ENCODE measurements at places on chromosomes 11 and 22.

GRCh38 chr22:28402539-28402938, 277.1 kb downstream of the TTC28 start:
- no peak for DNase-seq

DNA sequence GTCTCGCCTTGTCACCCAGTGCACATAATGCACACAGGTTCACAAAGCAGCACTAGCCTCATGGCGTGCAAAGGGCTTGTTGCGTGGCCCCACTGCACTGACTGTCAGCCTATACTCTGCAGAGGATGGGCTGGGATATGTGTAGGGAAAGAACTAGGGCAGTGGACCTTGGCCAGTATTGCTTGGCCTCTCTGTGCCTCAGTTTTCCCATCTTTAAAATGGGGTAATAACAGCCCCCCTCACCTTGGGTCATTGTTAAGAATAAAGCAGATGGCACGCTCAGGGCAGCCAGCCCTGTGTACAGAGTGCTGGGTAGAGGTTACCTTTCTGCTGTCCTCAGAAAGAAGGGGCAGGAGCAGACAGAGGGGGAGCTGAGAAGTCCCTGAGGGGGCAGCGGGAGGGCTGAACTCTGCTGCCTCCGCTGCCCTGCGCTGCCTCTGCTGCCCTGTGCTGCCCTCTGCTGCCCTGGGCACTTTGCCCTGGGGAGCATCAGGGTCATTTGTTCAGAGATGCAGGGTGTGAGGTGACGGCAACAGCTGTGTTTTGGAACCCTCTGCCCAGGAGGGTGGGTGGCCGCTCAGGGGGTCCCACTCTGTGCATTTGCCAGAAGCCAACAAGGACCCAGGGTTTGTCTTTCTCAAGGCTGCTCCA, 71.2 kb downstream of the CACNA1I start:
- no peak for DNase-seq

DNA sequence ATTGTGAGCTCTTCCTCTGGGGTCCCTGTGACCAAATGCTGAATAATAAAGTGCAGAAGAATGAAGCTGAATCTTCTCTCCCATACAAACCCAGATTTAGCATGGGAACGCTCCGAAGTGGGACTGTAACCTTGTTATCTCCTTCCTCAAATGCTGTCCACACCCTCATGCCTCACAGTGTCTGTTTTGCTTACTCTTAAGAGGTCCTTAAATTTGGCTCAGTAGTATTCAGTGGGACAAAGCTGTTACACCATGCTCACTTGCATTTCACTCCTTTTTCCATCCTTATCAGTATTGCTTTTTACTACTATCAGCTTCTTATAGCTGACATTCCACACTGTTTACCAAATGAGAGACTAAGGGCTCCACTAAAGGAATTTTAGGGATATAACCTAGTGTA, 13.8 kb upstream of the AMOTL1 start:
- no peak for DNase-seq

DNA sequence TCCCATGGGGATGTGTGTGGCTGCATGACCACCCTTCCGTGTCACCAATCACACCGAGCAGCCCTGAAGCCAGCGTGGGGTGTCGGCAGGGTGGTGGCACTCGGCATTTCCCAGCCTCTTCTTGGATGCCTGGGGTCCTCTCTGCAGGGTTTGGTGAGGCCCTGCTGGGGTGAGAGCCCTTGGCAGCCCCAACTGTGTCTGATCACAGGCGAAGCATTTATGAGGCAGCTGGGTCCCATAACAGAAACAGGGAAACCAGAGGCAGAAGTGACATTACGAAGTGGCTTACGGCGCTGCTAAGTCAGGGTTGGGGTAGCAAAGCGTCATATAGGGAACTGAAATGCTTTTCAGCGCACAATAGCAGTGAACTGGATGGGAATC, 92.3 kb upstream of the SEPTIN5 start:
- DNase-seq = no peak

DNA sequence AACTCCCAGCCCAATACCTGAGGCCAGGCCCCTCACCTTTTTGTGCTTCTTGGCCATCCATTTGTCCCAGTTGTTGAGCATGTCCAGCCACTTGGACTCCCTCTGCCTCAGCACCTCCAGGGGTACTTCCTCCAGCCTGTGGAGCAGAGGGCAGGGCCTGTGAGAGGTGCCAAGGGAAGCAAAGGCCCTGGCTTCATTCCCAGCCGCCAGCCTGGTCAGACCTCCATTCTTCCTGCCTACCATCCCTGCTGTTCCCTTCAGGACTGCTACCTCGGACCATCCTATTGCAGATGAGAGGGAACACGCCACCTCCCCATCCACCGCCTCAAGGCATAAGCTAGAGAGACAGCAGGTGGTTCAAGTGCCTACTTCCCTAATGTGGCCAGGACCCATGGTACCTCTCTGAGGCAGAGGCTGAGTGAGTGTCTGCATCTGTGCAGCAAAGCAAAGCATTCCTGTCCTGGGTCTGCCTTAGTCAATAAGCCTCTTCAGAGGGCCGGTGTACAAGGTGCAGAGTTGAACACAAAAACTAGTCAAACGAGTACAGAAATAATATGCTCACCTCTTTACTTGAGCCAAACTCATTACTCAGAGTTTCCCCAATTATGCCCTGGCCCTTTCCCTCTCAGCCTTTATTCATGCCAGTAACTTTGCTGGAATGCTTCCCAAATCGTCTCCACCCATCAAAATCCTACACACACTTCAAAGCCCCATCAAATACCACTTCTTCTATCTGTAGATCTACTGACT, 15.4 kb upstream of the CASTOR1 start:
- DNase-seq = no peak

DNA sequence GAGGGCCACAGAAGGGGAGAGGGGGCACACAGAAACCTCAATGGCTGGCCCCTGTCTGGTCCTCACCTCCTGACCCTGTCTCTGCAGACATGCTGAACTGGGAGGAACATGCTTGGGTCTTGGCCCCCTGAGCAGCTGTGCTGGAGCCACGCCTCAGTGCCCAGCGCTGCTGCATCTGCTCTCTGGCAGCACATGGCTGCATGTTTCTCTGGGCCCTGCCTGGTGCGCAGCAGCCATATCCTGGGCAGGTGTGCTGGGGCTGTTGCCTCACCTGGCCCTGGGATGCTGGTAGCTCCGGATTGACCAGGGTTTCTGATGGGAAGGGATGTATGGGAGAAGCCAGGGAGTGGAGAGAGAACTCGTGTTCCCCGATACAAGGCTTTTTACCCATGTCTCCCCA, 248.0 kb downstream of the ST3GAL4 start:
- DNase-seq = no peak

DNA sequence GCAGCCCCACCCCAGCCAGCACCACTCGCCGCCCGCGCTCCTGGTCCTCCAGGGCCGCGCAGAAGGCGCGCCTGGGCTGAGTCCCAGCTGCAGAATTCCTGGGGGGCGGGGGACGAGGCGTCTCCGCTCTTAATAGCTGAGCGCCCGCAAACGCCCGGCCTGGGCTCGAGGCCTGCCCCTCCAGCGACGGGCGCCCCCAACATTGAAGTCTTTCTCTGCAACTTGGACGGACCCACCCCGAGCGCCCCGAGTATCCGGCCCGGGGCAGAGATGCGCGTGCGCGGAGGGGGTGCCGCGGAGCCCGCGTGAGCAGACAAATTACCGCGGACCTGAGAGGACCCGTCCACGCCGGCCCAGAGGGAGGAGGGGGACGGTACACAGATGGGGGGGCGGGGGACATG, 6.7 kb upstream of the SYT7 start:
- DNase-seq = no peak

DNA sequence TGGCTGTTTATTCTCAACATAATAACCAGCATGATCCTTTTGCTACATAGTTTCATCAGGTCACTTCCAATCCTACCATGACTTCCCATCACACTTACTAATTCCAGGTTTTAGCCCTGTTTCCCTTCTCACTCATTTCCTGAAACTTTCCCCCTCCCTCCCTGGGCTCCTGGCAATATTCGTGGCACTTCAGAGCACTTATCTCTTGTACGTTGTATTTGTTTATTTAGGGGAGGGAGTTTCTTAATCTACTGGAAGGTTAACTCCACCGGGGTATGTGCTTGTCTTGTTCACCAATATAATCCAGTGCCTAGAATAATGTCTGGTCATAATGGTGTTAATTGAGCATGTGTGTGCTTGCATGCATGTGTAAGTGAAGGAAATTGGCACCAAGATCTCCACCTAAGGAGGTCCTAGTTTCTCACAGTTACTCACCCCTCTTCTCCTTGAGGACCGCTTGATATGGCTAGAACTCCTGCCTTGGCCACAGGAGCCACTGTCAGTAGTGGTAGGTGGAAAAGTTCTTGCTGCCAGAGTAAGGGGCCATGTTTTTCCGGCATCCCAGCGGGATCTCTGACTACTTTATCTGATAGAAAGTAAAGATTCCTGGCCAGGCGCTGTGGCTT, 11.7 kb downstream of the EIF3L start:
- DNase-seq = no peak

- DNase-seq = no peak
Observed at GRCh38 chr11:18365741-18366140, 28.6 kb upstream of the LDHA start.

DNA sequence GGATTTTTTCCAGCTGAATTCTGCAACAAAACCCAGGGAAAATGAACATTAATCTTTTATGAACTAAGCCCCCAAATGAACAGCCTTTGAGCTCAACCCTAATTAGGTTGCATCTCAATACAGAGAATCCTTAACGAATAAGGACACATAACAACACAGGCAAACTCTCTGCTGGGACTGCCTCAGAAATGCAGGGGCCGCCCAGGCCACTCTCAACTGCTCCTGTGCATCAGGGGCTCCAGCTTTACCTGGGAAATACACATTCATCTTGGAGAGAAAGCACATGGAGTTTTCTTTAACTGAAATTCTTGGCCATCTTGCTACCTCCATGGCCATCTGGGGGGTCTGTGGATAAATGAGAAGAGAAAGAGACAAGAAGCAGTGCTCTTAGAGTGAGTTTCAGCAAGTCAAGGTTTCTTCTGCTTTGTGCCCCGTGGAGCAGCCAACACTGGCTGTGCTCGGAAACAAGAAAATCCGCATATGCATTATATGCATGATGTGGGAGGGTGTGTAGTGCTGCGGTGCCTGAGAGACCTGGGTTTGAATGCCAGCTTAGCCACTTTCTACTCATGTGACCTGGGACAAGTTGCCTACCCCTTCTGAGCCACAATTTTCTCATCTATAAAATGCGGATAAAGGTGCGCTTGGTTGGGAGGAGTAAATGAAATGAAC, 81.9 kb upstream of the RCN1 start:
- no peak for DNase-seq

DNA sequence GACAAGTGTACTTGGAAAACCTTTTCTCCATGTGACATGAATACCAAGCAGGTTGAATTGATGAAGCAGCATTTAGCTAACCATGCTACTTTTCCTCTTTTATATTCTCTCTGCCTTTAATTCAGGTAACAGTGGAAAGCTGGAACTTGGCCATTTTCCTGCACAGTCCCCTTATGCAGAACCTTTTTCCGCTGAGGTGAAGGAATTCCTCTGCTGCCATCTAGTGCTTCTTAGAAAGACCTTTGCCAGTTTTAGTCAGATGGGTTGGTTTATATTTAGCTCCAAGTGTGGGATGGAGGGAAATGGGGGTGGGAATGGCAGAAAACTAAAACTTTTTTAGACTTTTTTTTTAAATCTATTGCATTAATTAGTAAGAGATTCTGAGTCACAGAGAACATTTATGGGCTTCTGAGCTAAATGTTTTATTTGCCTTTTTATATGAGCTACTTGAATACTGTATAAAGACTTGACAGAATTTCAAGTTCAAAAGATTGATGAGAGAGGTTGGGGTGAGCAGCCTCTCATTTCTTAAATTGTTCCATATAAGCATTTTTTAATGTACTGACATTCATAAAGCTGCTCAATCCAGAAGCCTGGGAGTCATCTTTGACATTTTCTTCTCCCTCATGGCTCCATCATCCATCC, 153.9 kb upstream of the ZC3H12C start:
- peak; percentile 79 for DNase-seq

GRCh38 chr11:69447786-69448185, 33.7 kb upstream of the LINC01488 start:
- peak; percentile 72 for DNase-seq

All from NCI-H2171 (cell line).